RKO (cell line): ENCODE measurements at places on chromosomes 7 and 10.

DNA sequence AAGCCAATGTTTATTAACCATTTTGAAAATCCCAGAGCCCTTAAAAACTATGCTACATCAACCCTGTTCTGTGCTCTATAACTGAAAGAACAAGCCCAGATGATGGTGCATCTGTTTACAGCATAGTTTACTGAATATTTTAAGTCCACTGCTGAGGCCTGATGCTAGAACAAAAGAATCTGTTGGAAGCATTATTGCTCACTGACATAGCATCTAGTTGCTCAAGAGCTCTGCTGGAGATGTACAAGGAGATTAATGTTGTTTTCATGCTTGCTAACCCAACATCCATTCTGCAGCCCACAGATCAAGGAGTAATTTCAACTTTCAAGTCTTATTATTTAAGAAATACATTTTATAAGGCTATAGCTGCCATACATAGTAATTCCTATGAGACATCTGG is 181.3 kb upstream of the FEZF1 start:
- DNase-seq = no peak

GRCh38 chr7:134710854-134711624 is 64.4 kb downstream of the BPGM start:
- peak; percentile 11 for DNase-seq

GRCh38 chr7:82347808-82348207 is 95.8 kb downstream of the CACNA2D1 start:
- no peak for DNase-seq

DNA sequence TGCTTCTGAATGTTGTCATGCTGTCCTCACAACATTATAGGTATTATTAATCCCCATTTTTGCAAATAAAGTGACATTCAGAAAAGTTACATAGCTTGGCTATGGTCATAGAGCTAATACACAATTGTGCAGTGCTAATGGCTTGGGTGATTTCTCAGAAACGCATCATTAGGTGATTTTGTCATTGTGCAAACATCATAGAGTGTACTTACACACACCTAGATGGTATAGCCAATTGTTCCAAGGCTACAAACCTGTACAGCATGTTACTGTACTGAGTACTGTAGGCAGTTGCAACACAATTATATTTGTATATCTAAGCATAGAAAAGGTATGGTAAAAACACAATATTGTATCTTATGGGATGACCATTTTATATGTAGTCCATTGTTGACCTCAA is 91.0 kb downstream of the BTAF1 start:
- no peak for DNase-seq

- no peak for DNase-seq
These were observed 26.4 kb downstream of the ENTPD1 start for GRCh38 chr10:95782318-95782717.

GRCh38 chr7:132275416-132276233 is 300.6 kb downstream of the PLXNA4 start:
- DNase-seq = no peak

- DNase-seq = no peak
These were observed 65.7 kb downstream of the VWA2 start for GRCh38 chr10:114304571-114305421.

GRCh38 chr7:21367081-21367480 is 60.8 kb upstream of the SP4 start:
- DNase-seq = no peak

- DNase-seq = no peak
These were observed 120.3 kb downstream of the GATA3 start for GRCh38 chr10:8174762-8175161.

GRCh38 chr7:104179178-104179577 is 28.6 kb downstream of the ORC5 start:
- DNase-seq = peak; percentile 48

- DNase-seq = peak; percentile 3
These were observed 51.1 kb upstream of the ADRB1 start for GRCh38 chr10:113992471-113993011.

GRCh38 chr10:112313234-112313633 is 30.0 kb downstream of the TECTB start:
- DNase-seq = no peak

DNA sequence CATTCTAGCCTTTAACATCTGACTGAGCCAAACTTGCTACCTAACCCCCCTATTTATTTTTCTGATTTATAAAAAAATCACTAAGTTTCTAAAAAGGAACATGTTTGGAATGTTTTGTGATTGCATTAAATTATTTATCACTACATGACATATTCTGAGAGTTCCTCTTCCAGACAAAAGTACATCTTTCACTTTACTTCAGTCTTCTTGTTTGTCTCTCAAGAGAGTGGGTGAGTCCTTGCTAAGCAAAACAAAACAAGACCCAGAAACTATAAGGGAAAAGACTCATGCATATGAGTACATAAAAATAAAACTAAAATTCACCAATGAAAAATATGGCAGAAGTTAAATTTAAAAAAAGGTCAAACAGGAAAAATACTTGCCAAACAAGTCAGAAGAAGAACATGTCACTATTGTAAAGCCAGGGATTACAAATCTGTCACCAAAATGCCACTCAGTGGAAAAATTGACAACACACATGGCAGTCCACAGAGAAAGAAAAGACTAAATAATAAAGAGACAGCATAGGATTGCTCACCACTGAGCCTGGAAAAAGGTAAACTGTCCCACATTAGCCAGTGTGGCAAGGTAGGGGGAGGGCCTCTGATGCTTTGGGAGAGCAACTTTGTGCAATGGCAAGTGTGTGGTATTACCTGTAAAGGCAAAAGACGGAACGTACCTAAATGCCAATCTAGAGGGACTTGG is 166.7 kb upstream of the ZNF32 start:
- DNase-seq = no peak

DNA sequence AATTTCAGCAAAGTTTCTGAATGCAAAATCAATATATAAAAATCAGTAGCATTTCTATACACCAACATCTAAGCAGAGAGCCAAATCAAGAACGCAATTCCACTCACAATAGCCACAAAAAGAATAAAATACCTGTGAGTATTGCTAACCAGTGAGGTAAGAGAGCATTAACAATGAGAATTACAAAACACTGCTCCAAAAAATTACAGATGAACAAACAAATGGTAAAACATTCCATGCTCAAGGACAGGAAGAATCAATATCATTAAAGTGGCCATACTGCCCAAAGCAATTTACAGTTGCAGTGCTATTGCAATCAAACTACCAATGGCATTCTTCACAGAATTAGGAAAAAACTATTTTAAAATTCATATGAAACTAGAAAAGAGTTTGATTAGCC is 61.5 kb downstream of the HECTD2 start:
- DNase-seq = no peak

DNA sequence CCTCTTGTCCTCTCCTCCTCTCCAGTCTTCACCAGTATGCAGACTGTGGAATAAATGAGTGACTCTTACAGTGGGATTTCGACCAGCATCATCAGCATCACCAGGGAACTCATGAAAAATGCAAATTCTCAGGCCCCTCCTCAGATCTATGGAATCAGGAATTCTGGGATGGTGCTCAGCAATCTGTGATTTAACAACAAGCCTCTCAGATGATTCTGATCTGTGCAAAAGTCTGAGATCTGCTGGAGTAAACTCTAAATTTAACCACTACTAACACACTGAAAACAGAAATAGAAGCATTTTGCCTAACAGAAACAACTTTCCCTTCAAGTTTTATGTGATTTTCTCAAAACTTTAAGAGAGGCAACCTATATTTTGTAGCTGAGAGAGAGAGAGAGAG is 124.8 kb upstream of the FAM3C start:
- no peak for DNase-seq

DNA sequence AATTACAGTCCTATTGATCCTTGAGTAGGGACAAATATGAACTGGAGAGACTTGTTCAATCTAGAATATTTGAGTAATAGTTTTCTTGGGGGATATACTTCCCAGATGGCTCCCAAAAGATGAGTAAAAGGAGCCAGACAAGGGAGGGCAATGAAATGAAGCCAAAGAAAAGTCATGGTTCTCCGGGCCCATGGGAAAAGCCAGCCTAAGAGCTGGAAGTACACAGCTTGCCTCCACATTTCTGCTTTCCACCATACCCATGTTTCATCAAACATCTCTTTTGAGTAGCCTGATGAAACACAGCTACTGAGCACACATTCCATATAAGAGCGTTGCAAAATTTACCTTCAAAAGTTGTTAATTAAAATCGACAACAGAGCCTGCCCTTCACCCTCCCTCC is 535.0 kb upstream of the FZD8 start:
- no peak for DNase-seq

- no peak for DNase-seq
These were observed 1156.0 kb upstream of the LRRTM3 start for GRCh38 chr10:65769828-65770227.

GRCh38 chr7:4079956-4080355 is 602.1 kb upstream of the FOXK1 start:
- no peak for DNase-seq

- no peak for DNase-seq
These were observed 699.5 kb downstream of the TYW1 start for GRCh38 chr7:67696124-67696523.

DNA sequence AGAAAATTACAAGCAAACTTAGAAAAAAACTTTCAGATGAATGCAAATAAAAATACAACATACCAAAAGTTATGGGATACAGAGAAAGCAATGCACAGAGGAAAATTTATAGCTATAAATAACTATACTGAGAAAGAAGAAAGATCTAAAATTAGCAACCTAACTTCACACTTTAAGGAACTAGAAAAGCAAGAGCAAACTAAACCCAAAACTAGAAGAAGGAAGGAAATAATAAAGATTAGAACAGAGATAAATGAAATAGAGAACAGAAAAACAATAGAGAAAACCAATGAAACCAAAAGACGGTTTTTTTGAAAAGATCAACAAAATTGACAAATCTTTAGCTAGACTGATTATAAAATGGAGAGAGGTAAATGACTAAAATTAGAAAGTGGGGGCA is 9.6 kb upstream of the STRA8 start:
- no peak for DNase-seq

- DNase-seq = no peak
These were observed 70.4 kb downstream of the INPP5A start for GRCh38 chr10:132607961-132608495.

DNA sequence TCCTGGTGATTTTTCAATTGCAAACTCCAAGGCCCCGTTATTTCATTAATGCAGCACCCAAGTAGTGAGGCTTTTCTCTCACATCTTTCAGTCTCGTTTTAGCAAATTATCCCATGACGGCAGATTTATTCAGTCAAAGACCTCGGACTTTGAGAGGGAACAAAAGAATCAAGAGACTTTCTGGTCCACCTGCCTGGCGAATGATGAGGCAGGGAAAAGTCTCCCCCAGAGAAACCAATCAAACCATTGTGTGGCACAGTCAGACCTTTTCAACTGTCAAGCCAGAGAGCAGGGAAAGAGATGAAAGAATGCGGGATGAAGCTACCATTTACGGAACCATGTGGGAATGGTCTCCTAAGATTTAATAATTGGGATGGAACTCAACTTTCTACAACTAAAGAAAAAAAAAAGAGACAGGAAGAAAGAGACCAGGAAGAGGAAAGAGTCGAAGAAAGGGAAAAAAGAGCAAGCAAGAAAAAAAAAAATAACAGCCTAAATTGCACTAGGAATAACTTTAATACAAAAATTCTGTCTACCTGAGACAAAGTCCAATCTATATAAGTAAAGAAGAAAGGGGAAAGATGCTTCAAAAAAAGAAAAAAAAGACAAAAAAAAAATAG is 22.8 kb downstream of the GLI3 start:
- no peak for DNase-seq

- DNase-seq = no peak
These were observed 64.5 kb downstream of the NAMPT start for GRCh38 chr7:106220307-106220706.

DNA sequence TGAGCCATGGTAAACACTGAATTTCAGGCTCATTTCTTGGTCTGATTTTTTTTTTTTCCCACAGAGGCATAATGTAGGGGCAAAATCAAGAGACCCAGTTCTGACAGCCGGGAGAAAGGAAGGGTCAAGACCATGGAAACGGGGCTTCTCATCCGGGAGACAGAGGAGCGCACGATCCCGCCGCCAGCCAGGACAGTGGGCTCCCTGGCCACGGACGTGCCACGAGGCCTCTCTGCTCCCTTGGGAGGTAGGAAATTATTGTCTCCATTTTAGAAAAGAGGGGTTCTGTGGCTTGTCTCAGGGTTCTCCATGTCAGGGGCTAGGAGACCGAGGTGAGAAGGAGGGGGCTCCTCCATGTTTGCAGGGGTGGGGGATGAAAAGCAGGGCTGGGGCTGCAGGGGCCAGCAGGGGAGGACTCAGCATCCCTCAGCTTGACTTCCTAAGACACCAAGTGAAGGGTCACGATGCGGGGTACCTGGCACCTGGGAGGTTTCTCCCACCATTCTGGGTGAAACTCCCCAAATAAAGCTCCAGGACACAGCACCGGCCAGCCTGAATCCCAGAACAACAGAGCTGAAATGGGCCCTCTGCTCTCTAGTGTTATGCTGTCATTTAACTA is 37.6 kb downstream of the PPIF start:
- DNase-seq = no peak

DNA sequence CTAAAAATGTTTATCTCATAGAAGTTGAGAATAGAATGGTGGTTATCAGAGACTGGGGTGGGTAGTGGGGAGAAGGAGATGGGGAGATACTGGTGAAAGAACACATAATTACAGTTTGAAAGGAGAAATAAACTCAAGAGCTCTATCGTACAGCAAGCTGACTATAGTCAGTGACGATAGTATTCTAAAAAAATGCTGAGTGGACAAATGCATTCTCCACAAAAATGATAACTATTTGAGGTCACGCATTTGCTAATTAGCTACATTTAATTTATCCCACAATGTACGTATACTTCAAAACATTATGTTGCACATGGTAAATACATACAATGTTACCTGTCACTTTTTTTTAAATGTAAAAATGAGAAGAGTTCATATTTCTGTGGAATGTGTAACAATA is 507.7 kb downstream of the CALN1 start:
- DNase-seq = no peak

DNA sequence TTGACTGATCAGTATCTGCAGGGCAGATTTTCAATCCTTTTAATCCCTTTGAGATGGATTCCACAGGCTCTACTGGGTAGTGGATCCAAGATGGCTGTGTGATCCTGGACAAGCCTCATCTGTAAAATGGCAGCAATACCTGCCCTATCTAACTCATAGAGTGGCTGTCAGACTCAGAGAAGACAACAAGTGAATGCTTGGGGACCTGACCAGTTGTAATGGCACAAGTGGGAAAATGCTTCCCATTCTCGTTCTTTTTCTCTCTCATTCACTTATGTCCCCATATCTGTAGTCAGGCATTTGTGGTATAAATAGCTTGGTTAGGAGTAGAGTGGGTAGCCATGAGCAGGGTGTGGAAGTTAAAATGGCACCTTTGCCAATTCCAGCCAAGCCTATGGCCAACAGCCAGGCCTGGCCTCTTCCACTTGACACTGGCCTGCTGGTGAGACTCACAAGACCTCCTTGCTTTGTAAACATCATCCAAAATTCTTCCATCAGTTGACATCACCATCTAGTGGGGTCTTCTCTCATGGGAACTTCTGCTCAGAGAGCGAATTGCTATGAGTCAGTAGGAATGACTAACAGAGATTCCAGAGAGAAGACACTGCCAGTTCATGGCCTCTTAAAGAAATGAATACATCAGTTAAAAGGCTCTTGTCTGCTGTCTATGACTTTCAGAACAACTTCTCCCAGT is 150.1 kb downstream of the PLPP4 start:
- peak; percentile 40 for DNase-seq
